Glomerular endothelial cell (primary cell): ENCODE measurements at places on chromosomes 1 and 21. TPM values are rescaled to one million over a fixed set of nuclear protein-coding genes. Genes with fewer than 3 reads are reported as not detected.

DNA sequence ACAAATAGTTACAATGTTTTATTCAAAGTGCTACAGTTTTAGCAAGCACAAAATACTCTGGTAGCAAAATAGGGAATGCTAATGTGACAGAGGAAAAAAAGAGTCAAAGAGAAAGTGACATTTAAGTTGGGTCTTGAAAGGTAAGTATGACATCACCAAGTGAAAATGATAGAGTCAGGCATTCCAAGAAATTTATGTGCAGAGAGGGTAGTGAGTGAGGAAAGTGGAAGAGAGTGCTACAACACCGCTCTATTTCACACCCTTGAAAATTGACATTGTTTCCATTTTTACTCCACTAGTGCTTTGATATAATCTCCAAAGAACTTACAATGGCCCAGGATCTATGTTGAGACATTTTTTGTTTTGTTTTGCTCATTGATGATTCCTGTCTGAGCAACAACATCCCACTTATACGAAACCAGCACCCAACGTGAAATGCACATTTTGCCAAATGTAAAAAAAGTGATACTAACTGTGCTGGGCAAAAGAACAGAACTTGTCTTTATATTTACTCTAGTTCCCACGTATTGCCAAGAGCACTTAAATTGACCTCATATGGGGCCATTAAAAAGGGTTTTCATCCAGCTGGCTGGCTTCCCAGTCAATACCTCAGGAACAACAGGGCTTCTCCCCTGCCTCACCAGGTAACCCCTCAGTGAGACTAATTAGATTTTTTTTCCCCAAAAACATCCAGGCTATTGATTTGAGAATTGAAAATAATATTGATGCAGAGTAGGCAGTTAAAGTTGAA lies 206.3 kb upstream of the NR5A2 start:
- no peak for DNase-seq

GRCh38 chr1:55420026-55420425 lies 204.9 kb upstream of the USP24 start:
- no peak for DNase-seq

GRCh38 chr1:119485201-119485600 lies 21.8 kb upstream of the HSD3B1 start:
- DNase-seq, result no peak

DNA sequence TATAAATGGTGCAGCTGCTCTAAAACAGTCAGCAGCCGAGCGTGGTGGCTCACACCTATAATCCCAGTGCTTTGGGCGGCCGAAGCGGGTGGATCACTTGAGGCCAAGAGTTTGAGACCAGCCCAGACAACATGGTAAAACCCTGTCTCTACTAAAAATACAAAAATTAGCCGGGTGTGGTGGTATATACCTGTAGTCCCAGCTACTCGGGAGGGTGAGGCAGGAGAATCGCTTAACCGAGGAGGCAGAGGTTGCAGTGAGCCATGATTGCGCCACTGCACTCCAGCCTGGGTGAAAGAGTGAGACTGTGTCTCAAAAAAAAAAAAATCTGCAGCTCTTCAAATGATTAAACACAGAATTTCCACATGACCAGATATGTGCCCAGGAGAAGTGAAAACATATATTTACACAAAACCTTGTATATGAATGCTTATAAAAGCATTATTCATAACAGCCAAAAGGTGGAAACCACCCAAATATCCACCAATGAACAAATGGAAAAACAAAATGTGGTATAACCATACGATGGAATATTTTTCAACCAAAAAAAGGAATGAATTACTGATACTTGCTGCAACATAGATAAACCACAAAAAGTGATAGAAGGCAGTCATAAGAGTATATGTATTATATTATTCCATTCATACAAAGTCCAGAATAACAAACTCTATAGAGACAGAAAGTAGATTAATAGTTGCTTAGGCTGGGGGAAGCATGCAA lies 14.1 kb downstream of the EPS15 start:
- DNase-seq, result no peak

- no peak for DNase-seq
Observed at GRCh38 chr1:206864939-206865671, at the start of gene IL20. IL20 (plus strand) TSS chr1:206865623; CDS start chr1:206865853, 230 bp downstream.

- no peak for DNase-seq
Observed at GRCh38 chr1:181101581-181102226, 13.2 kb downstream of the IER5 start.

DNA sequence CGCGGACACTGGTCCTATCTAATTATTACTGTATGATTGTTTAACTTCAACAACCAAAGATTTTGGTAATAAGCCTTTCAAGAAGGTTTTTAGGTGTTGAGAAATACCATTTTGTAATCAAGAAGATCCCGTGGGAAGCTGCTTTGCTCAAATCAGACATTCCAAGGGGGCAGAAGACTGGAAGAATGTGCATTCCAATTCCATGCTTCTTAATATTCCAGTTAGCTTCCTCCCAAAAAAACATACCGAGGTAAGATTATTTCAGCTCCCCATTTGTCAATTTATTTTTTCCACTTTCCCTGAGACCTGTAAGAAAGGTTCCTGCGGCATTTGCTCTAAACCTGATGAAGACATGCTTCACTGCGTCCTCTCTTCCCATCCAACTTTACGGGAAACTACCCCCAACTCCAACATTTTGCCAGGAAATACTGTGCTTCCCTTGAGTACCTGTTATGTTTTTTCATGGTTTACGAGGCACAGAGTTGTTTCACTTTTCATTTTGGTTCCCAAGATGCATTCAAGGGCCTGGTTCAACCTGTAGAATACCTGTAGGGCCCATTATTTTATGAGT lies 4.1 kb downstream of the CNN3 start:
- DNase-seq, result no peak

DNA sequence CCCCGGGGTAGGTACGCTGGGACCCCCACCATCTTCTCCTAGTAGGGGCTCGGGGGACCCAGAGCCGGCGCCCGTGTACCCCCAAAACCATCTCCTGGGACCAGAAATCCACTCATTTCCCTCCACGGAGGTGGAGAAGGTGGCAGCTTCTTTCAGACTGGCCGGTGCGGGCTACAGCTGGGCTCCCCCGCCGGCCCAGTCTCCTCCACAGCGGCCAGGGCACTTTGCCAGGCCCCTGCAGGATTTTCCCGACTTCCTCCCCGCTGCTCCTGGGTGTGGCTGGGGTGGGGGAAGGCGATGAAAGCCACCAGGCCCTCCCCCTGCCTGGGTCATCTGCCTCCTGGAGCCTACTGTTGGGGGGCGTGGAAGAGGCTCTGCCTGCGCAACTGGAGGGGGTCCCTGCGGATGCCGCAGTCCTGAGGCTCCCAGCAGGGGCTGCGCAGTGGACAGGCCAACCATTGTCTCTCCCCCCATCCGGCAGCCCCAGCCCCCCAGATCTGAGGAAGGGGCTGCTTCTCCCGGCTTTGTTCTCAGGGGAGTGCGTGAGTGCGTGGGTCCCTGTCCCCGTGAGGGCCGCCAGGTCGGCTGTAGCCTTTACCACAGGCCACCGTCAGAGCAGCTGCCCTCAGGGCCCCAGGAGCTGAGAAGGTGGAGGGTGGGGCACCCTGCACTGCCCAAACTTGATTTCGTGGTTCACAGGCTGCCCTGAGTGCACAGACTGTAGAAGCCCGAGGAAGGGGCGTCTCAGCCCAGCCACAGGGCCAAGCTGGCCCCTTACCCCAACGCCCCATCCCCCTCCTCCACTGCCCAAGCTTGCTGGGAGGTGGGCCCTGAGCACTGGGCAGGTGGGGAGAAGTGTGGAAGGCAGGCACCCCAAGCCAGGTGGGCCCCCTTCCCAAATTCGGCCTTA lies 1.3 kb downstream of the AGRN start:
- no peak for DNase-seq

GRCh38 chr1:177032434-177032833 lies 132.1 kb downstream of the ASTN1 start:
- DNase-seq, result no peak

- DNase-seq, result no peak
Observed at GRCh38 chr21:29224006-29224405, 74.7 kb upstream of the BACH1 start.

GRCh38 chr1:37574834-37575480 lies 18.2 kb downstream of the DNALI1 start:
- DNase-seq, result peak; percentile 41

DNA sequence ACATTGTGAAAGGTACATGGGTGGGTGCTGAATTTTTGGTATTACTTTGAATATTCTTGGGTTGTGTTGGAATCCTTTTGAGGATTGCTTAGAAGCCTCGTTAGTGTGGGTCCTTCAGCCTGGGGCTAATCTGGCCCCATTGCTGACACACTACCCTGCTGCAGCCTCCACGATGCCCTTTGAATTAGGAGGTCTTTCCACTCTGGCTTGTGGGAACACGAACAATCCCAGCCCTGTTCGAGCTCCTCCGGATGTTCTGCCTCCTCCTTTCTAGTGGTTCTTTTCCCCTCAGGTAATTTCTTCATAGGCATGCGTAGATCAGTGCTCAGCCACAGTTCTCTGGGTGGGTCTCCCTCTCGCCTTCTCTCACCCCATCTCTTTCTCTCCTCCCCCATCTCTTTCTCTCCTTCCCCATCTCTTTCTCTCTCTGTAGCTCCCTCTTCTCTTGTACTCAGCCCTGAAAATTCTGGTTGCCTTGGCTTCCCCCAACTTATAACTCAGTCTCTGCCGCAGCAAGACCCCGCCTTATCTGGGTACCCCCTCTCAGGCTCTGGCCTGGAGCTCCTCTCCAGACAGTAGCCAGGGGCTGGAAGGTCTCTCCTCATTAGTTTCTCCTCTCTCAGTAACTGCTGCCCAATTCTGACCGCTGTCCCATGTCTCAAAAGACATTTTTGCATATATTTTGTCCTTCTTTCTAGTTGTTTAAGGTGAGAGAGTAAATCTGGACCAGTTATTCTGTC lies 46.0 kb upstream of the SLC19A1 start:
- DNase-seq, result no peak

DNA sequence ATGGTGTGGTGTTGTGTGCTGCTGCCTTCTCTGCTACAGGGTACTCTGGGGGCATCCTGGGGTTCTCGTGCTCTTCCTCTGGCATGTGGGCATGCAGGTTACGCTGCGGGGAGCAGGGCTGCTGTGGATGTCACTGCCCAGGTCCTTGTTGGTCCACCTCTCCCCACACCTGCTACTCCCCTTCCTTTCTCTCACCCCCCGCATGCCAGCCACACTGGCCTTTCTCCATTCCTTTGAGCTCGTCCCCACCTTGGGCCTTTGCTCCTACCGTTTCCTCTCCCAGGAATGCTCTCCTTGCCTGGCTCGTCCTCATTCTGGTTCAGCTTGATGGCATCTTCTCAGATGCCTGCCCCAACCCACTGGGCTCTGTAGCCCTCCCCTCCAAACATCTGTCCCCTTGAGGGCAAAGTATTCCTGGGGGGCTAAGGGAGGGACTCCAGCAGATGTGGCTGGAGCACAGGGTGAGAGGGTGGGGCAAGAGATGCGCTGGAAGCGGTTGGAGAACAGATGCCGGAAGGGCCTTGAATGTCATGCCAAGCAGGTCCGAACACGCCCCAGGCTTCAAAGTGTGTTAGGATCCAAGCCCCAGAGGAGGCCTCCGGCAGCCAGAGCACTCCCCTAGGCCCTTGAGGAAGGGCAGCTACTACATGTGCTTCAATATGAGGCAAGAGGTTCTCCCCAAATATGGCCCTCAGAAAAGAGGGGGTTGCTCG lies 23.4 kb downstream of the DMRTB1 start:
- no peak for DNase-seq

ACADM gene
- total RNA-seq, result 13.4 and 26.7 TPM in 2 replicates

C1orf167 gene
- not detected in 2 replicates for total RNA-seq

FCRL2 gene
- not detected in 2 replicates for total RNA-seq

CAPN8 gene
- not detected in 2 replicates for total RNA-seq

OSCP1 gene
- total RNA-seq, result 2.9 and 5.8 TPM in 2 replicates
